ENCODE measurements at places on chromosomes 16 and 17.

- peak; percentile 50 for DNase-seq
Measured at GRCh38 chr16:30430428-30430970, 669 bp upstream of the DCTPP1 start.

DNA sequence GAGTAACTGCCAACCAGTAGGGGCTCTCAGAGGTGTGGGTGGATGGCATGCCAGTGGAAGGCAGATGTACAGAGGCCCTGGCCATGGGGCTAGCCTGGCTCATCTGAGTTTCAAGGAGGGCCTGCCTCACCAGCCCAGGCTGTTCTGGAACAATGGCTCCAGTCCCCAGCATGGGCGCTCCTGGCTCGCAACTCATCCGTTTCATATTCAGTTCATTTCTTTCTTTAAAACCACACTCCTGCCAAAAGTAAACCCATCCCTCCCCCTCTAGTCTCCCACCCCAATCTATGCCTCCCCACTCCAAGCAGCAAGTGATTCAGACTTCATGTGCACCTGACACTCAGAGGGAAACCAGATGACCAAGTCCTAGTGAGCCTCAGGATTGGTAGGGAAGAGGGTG is 2.4 kb downstream of the CCL13 start:
- no peak for DNase-seq

GRCh38 chr16:72427051-72427782 is 255.3 kb upstream of the PMFBP1 start:
- DNase-seq = no peak

DNA sequence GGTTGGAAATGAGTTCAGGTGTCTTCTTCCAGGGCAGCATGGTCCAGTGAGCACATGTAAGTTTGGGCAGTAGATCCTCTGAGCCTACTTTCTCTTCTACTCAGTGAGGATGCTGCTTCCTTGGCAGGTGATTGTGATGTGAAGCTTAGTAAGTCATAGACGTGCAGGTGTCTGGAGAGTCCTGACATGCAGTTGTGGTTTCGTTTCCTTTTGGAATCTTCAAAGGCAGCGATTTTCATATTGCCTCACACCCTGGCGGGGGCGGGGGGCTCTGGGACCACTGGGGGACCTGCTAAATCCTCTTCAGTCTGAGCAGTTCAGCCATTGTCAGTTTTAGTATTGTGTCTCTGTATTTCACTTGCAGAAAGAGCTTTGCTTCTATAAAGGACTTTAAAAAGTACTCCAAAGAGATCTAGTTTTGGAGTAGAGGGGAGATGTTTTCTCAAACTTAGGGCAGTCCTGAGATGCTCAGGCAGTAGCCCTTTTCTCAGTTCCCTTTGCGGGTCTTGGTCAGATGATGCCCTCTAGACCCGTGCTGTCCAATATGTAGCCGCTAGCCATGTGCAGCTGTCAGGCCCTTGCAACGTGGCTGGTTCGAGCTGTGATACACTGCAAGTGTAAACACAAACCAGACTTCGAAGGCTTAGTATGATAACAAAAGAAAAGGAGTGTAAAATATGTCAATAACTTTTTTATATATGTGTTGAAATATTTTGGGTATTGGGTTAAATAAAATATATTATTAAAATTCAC is 4.0 kb upstream of the CDK5R1 start:
- no peak for DNase-seq

- DNase-seq = no peak
Measured at GRCh38 chr16:78386557-78387324, 287.3 kb downstream of the WWOX start.

GRCh38 chr16:54239456-54239855 is 47.1 kb downstream of the IRX3 start:
- no peak for DNase-seq

GRCh38 chr16:89633064-89633631 is 19.7 kb downstream of the DPEP1 start:
- no peak for DNase-seq

Measured in NCI-H1436 (cell line).